ENCODE measurements at places on chromosomes 11 and 22.

- DNase-seq = no peak
Observed at GRCh38 chr11:17521106-17521900, 22.9 kb downstream of the USH1C start.

- no peak for DNase-seq
Observed at GRCh38 chr11:60240662-60241061, 2.3 kb downstream of the MS4A4E start.

DNA sequence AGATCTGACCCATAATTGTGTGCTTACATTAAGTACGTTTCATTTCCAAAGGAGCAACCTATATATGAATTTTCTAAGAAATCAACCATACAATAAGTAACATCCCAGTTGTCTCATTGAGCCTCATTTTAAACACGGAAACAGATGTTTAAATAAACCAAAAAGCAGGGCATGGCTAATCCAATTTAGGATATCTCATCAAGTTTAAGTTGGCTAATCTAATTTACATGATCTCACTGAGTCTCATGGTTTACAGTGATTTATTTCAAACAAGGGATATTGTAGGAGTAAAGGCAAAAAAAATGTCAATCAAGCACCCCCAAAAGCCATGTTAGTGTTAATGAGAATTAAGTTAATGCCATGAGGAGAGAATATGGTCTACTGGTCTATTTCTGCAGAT, 499.8 kb upstream of the CCDC90B start:
- no peak for DNase-seq

GRCh38 chr11:5631417-5631816, 6.6 kb downstream of the TRIM34 start:
- no peak for DNase-seq

DNA sequence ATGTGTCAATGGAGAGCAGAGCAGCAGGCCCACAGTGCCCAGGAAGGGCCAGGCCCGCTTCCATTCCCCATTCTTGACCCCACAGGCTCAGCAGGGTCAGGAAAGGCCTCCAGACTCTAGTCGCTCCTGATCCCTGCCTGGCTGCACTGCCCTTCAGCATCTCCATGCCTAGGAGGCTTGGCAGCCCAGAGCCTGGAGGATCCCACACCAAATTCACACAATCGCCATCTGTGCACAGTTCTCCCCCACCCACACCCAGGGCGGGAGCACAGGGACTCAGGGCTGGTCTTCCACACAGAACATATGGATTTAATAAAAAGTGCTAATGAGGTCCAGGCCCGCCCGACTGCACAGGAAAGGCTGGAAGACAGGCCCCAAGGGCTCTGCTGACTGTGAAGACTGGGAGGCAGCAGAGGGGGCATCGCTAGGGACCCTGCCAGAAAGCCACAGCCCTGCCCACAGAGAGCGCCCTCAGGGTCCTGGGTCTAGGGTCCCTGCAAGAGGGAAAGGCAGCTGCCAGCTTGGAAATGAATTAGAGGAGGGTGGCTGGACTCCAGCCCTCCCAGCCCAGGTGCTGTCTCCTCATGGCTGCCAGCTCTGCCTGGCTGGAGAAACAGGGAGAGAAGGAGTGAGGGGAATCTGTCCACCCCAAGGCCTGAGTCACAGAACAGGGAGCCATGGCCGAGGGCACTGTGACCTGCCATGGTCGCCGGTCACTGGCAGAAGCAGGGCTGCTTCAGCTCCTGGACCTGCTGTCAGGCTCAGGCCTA, 39.7 kb downstream of the DKK3 start:
- no peak for DNase-seq

- no peak for DNase-seq
Observed at GRCh38 chr11:20113149-20113438, 47.2 kb downstream of the DBX1 start.

GRCh38 chr11:33737362-33737821, 1.2 kb upstream of the CD59 start:
- DNase-seq = no peak

DNA sequence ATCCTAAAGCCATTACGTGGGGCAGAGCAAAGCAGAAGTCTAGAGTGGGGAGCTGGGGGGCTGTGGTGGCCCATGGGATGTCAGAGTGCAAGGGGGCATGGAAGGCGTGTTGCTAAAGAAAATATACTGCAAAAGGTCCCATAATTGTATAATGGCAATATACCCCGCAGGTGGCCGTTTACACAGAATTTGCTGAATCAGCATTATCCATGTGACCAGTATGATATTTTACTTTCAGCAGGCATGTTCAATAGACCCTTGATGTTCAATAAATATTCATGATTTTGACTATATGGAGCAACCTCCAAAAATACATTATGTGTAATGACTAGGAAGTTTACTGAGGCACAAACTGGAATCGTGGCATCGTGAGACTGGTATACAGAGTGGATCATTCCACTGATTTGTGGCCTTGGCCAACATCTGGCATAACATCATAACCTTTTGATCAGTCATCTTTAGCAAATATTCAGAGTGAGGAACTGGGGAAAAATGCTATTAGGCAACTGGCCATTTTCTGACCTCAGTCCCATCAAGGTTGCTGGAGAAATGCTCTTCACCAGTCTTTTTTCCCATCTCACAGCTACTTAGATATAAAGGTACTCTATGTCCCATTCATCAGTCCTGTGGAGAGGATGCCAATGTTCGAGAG, 29.3 kb upstream of the PPP2R1B start:
- no peak for DNase-seq

GRCh38 chr11:117702946-117703598, 93.9 kb downstream of the DSCAML1 start:
- no peak for DNase-seq

- DNase-seq = no peak
Observed at GRCh38 chr11:16749666-16750065, 11.2 kb downstream of the C11orf58 start.

- DNase-seq = no peak
Observed at GRCh38 chr22:45684169-45684568, 12.5 kb downstream of the ATXN10 start.

DNA sequence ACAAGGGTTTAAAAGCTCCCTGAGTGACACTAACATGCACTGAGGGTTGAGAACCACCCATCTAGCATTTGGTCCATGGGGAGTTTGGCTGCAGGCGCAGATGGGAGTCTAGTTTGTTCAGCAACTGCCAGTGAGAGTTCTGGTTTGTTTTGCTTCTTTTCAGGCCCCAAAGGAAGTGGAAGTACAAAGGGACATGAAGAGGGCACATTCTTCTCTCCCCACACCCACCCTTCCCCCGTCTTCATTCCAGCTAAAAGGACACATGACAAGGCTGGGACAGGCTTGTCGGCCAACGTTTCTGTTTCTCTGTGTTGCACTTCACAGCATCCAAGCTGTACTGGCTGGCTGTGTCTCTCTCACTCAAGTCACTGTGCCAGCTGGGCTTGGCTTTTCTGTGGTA, 8.2 kb upstream of the ENDOD1 start:
- no peak for DNase-seq

GRCh38 chr11:128388206-128388815, 199.0 kb downstream of the ETS1 start:
- DNase-seq = no peak

DNA sequence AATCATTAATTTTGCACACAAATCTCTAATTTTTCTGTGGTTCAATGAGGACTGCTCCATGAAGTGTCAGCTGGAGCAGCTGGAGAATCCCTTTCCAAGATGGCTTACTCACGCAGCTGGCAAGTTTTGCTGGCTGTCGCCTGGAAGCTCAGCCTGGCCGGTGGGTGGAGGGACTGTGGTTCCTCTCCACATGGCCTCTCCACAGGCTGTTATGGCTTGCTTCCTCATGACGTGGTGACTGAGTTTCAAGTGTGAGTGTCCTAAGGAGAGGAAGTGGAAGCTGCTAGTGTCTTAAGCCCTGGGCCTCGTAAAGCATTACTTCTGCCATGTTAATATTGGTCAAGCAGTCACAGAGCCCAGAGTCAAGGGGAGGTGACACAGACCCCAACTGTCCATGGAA, 14.0 kb upstream of the NRIP3 start:
- DNase-seq = no peak

DNA sequence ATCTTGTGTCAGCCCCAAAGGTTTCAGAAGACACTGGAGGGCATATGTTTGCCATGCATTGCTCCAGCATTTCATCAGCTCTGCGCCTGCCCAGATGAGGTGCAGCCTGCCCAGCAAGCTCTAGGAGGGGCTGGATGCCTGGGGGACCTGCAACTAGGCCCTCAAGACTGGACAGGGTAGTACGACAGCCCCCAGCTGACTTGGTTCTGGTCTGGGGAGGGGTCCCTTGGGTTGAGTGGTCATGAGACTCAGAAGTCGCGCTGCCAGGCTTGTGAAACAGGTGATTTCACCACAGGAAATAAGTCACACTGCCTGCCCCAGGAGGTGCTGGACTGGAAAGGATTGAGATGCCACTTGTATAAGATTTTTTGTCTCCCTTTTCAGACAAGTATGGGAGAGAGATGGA, 23.4 kb downstream of the TPBGL start:
- DNase-seq = no peak

GRCh38 chr11:119727523-119728151, 1.4 kb downstream of the NECTIN1 start:
- peak; percentile 54 for DNase-seq

- no peak for DNase-seq
Observed at GRCh38 chr22:44091021-44091721, 67.1 kb downstream of the PARVB start.

GRCh38 chr22:18042685-18043084, 18.3 kb upstream of the MICAL3 start:
- no peak for DNase-seq

DNA sequence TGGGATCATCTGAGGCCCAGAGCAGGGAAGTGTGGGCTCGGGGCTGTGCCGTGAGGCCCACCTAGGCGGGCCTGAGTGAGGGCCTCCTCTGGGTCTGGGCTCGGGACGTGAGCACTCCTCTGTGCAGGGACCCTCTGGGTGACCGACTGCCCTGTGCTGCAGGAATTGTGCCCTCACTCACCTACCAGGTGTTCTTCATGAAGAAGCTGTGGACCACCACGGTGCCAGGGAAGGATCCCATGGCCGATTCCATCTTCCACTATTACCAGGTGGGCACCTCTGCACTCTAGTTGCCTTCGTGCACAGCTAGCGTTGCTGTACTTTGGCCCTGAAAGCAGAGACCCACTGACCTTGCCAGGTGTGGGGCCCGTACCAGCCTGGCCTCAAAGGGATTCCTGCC, 80.5 kb downstream of the MYO7A start:
- DNase-seq = no peak

DNA sequence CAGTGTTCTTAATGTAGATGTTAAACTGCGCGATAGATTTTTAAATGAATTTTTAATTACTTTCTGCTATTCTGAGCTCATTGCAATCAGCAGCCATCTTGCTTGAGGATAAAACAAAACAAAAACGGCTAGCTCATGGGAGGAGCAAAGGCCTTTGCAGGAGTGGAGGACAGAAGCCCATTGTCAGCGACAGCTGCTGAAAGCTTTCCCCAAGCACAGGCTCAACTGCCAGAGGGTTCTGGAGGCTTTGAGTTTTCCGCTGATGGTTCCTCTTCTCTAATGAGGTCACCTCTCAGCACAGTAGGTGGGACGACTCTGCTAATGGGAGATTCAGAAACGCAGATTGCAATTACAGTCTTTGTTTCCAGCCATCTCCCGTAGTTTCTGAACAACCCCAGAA, 167.1 kb upstream of the TTC12 start:
- no peak for DNase-seq

GRCh38 chr11:36890841-36891240, 292.8 kb upstream of the RAG2 start:
- no peak for DNase-seq

DNA sequence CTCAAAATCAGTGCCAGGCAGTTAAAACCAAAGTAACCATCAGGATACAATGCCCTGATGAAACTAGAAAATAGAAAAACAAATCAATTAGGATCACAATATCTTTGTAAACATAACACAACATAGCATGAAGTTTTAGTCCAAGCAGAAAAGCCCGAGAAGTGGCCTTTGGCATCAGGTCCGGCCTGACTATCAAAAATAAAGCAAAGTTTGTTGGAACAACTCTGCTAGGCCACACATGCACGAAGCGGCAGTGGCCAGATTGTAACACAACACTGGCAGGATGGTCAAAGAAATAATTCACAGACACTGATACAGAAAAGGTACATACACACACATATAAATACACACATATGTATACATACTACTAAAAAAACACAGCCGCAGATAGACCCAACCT, 26.9 kb downstream of the CDON start:
- no peak for DNase-seq

DNA sequence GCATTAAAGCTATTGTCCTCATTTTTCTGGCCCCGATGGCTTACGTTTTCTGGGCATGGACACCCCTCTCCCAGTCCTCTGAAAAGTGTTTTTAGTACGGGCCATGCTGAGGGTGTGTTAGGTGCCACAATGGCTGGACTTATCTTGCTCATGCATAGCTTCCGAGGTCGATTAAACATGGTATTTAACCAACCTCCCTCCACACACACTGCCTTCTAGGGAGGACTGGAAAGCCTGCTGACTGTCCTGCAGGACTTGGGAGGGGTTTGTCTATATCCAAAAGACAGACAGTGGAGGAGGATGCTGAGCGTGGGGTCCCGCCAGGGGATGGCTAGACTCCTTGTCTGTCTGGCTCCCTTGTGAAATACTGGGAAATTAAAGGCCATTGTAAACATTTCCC, 95.3 kb downstream of the FBXO7 start:
- DNase-seq = no peak

GRCh38 chr11:115498354-115498753, 5.9 kb downstream of the CADM1 start:
- no peak for DNase-seq

GRCh38 chr11:93525601-93526345, 17.4 kb downstream of the SMCO4 start:
- no peak for DNase-seq

GRCh38 chr22:17917490-17917983, 106.8 kb downstream of the MICAL3 start:
- no peak for DNase-seq

DNA sequence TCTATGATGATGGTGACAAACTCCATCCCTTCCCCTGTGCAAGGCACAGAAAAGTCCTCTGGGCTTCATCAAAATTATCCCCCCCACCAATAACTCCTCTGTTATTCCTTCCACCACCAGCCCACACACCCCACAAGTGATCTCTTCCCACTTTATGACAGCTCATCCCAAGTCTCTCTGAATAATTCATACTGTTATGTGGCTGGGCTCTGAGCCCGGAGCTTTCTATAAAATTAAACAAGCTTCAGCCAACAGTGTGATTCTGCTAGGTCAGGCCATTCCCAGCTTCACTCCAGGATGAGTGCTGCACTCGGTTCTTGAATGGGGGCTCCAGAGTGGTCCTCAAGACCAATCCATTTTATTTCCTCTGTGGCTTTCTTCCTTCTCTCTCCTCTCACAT, 83.0 kb downstream of the INSC start:
- DNase-seq = no peak

DNA sequence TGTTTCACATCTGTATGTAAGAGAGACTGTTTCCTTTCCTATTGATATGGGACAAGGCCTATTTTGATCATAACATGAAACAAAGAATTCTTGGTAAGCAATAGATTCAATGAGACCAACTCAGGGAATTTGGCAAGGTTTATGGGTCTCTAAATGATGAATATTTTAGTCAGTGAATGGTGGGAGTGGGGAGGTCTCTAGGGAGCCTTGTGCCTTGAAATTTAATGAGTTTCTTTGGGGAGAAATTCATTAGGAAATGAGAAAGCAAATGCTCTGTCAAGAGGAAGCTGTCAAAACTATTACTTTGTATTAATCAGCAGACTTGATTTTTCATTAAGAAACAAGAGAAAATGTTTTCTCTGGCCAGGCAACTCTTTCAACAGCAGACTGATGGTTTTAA, 921.7 kb upstream of the API5 start:
- DNase-seq = no peak

GRCh38 chr11:35211952-35212351, 73.0 kb downstream of the CD44 start:
- DNase-seq = no peak

GRCh38 chr11:44842220-44842619, 108.5 kb downstream of the TP53I11 start:
- no peak for DNase-seq

Measured in GM19239 (cell line).